ENCODE measurements at places on chromosomes 5 and 9.

DNA sequence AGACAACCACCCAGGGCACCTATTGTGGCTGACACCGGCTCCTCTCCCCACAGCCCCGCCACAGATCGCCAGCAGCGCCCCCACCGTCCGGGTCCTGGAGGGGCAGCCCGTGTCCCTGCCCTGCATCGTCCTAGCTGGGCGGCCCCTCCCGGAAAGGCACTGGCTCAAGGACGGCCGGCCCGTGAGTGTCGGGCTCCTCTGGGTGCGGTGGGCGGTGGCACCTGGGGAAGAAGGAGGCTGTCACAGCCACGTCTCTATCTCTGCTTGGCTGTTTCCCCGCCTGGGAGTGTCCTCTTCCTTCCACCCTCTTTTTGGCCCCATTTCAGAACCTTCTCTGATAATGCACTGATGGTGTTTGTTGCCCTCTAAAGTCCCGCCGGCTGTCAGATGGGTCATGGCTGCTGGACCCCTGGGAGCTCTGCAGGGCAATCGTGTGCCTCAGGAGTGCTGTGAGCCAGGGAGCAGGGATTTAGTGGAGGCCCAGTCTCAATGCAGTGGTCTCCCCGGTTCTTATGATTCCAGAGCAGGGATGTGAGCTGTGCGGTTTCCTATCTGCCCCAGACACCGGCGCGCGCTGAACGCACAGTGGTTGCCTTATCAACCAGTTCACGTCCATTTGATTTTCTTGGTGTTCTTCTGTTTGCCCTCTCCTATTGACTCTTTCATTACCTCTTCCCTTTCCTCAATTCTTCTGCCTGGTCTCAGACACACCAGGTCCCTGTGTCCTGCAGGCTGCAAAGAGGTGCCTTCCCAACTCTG, 55.3 kb downstream of the HMCN2 start:
- no peak for DNase-seq

GRCh38 chr5:162248107-162248713, 180.6 kb downstream of the GABRG2 start:
- DNase-seq = no peak

DNA sequence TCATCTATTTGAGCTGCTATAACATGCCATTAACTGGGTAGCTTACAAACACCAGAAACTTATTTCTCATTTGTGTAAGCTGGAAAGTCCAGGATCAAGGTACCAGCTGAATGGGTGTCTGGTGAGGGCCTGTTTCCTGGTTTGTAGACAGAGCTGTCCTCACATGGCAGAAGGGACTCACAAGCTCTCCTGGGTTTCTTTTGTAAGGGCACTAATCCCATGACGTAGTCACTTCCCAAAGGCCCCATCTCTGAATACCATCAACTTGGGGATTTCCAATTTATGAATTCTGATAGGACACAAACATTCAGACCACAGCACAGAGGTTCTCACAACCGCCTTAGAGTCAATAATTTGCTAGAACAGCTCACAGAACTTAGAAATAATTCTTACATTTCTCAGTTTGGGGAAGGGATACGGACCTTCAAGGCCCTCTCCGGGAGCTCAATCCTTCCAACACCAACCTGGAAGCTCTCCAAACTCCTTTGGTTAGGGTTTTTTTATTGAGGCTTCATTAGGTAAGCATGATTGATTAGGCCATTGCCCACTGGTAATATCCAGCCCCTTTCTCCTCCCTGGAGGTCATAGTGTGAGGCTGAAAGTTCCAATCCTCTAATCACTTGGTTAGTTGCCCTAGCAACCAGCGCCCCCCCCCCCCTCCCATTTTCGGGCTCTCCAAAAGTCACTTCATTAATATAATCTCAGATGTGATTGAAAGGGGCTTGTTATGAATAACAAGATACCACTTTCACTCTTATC, 7.6 kb upstream of the DNAJA1 start:
- no peak for DNase-seq

DNA sequence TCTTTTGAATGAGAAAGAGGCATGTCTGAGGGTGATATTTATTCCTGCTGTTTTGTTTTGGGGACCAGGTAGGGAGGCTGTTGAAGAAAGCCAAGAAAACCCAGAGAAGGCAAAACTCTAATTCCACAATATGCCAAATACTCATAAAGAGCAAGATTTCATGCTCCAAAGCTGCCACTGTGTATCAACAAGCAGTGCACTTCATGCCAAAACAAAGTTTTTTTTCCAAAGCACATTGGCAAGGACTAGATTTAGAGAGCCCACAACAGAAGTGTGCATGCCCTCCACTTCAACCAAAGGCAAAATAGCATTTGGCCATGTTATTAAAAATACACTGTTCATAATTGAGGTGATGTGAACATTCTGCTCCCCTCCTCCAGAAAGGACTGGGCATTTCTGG, 229.9 kb downstream of the EBF1 start:
- DNase-seq = no peak

- no peak for DNase-seq
Measured at GRCh38 chr5:141874262-141874964, 3.8 kb downstream of the PCDH1 start.

DNA sequence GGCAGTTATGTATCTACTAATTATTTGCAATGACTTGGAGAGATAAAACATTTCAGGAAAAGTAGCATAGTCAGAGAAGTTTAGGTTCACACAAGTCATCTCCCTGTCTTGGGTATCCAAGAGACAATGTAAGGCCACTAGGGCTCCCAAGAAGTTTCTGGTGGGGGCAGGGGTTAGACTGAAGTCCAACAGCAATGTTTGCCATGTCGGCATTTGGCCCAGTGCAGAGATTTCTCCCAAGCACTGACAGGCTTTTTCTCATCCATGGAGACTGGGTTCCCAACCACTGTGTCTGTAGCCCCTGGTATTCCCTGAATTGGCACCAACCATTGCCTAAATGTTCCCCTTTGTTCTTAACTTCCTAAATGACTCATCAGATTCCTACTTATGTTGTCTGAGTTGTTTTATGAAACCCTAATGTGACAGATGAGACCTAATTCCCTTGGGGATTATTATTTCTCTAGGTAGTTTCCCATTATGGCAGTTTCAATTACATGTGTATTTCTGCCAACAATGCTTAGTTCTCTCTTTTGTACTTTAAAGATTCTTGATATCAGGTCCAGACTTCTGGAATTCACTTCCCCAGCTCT, 103.6 kb upstream of the EGFLAM start:
- DNase-seq = no peak

- DNase-seq = no peak
Measured at GRCh38 chr5:134084570-134084969, 29.9 kb upstream of the TCF7 start.

DNA sequence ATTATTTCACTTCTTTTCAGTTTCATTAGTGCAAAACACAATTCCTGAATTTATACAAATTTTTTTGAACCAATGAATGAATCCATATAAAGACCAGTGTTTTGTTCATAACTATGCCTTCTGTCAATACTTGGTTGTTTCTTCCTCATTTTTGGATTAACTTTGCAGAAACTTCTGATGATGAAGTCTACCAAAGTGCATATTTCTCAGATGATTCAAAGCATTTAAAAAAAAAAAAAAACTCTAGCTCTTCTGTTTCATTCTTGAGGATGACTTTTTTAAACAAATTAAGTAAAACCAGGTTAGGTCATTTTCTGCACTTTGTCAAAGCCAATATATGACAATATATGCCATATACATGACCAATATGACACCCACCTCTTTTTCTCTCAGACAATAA, 92.6 kb downstream of the CHSY3 start:
- DNase-seq = no peak

- no peak for DNase-seq
Measured at GRCh38 chr9:107691664-107692063, 202.1 kb upstream of the KLF4 start.

GRCh38 chr5:124235576-124235975, 510.9 kb downstream of the ZNF608 start:
- DNase-seq = no peak

DNA sequence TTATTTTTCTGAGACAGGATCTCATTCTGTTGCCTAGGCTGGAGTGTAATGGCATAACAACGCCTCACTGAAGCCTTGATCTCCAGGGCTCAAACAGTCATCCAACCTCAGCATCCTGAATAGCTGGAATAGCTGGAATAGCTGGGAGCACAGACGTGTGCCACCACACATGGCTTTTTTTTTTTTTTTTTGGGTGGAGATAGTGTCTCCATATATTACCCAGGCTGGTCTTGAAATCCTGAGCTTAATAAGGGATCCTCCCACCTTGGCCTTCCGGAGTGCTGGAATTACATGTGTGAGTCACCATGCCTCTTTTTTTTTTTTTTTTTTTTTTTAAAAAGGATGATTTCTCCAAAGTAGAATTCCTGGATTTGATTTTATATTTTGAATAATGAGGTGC, 60.7 kb downstream of the NSD1 start:
- no peak for DNase-seq

GRCh38 chr5:150665044-150665443, 4.0 kb downstream of the MYOZ3 start:
- no peak for DNase-seq

- DNase-seq = no peak
Measured at GRCh38 chr5:26569929-26570258, 468.5 kb downstream of the CDH9 start.

- DNase-seq = no peak
Measured at GRCh38 chr5:122831984-122832383, 13.4 kb upstream of the SNX24 start.

- no peak for DNase-seq
Measured at GRCh38 chr9:108271646-108272348, 584.0 kb downstream of the ACTL7B start.

- no peak for DNase-seq
Measured at GRCh38 chr5:90182726-90183125, 226.8 kb downstream of the CETN3 start.

GRCh38 chr9:111514967-111515366, 10.0 kb upstream of the ZNF483 start:
- no peak for DNase-seq

DNA sequence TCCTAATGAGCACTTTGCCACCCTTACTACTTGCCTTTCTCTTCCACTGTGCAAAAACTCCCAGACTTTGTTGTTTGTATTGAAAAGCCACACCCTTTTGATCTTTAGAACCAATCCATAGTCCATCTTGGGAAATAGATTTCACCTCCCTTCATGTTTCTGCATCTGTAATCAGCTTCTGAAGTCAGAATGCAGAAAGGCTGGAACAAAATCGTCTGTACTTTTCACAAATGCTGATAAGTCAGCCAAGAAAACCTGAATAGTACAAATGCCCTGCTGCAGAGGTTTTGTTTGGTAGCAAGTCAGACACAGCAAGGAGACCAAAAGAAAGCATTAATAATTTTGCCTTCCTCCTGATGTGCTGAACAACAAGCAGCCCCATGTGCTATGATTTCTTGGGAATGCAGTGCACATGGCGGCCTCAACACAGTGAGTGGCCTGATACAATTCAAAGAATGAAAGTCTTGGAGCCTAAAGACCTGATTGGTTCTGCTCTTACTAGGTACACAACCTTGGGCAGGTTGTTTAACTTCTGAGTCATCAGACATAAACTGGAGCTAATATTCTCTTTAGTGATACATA, 59.2 kb upstream of the STK32A start:
- DNase-seq = no peak

- no peak for DNase-seq
Measured at GRCh38 chr5:140870221-140871201, 1.8 kb downstream of the PCDHA11 start.

DNA sequence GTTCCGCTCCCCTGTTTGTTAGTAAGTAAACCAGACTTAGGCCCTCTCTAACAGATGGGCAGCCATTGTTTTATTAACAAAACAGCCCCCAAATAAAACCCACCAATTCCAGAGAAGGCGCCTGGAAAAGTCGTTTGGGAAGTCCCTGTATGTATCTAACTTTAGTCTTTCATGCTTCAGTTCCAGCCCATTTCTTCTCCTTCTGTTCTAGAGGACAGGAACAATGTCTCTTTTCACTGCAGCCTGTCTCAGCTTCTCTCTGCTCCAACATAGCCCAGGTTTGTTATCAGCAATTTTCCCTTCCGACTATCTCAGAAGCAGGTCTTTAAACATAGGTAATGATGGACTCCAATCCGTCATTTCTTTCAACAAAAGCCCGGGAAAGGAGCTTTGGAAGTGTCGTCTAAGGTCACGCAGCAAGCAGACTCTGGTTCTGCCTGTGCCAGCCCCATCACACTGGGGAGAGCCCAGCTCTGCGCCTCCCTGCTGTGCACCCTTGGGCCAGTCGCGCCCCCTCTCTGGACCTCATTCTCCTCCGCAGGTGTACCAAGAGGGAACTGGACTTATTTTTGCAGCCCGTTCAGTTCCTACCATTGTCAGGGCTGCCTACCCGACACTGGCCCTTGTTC, 9.6 kb upstream of the AKNA start:
- DNase-seq = no peak

DNA sequence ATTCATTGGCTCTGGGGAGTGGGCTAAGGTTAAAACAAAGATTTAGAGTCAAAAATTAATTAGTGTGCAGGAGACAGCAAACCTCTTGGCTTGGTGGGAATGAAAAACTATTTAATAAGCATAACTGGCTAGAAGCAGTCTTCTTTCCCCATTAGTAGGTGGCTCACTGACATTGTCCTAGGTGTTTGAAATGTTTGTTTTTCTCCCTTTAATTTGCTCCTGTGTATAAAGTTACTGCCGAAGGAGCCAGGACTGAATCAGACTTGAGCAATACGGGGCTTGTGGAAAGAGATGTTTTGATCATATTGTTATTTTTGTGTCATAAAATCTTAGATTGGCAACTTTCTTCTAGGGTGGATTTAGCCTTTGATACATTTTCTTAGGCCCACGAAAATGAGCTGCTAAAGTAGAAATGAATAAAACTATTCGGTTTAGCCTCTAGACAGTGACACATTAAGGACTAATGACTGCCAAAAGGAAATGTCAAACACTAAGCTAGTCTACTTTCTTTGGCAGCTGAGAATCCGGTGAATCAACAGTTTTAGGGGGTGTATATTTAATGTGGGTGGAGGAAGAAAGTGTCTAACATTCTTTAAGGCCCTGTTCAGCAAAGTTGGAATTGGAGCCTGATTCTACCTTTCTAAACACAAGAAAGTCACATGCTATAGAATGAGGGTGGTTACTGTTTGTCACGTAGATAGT, 30.2 kb downstream of the LRRTM2 start:
- DNase-seq = no peak

- DNase-seq = no peak
Measured at GRCh38 chr5:68066277-68066955, 149.1 kb upstream of the PIK3R1 start.

DNA sequence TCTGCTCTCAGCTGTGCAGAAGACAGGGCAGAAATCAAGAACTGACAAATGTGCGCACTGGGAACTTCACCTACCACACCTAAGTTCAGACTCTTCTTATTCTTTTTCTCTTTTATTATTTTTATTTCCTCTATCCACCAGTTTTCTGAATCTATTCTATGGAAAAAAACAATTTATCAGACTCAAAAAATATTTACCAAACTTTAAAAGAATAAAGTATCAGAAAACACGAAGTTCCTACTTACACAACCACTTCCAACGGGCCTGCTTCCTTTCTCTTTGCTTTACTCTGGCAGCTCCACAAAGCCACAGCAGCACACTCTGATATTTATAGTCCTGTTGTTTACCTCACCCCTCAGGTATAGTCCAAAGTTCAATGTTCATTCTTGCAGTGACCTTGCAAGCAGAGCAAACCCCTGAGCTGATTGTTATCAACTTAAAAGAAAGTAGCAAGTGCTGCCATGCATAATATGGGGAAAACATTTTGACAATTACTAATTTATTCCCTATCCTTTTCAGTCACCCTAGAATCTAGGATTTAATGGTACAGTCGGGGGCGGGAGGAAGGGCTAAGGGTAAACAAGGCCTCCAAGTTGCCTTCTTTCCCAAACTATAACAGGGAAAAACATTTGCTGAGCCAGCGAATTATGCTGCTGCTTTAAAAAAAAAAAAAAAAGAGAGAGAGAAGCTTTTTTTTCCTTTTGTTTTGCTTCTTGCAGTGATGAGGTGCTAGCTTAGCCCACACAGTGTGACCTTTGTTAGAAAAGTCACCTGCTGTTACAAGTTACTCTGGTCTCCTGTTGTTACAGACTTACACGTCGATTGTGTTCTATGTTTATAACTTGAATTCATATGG, at the start of gene SELENOP:
Gene SELENOP, minus strand, starts transcription at position 302 of the 856 bp plus-strand sequence. CDS start 3,539 bp downstream, outside the sequence.
- DNase-seq = no peak

Data from T-helper 1 cell (primary cell).